ENCODE measurements at places on chromosomes 1 and 21. TPM values are rescaled to one million over a fixed set of nuclear protein-coding genes. Genes with fewer than 3 reads are reported as not detected.

- DNase-seq, result no peak
Observed at GRCh38 chr1:2962946-2963345, 58.3 kb upstream of the ACTRT2 start.

DNA sequence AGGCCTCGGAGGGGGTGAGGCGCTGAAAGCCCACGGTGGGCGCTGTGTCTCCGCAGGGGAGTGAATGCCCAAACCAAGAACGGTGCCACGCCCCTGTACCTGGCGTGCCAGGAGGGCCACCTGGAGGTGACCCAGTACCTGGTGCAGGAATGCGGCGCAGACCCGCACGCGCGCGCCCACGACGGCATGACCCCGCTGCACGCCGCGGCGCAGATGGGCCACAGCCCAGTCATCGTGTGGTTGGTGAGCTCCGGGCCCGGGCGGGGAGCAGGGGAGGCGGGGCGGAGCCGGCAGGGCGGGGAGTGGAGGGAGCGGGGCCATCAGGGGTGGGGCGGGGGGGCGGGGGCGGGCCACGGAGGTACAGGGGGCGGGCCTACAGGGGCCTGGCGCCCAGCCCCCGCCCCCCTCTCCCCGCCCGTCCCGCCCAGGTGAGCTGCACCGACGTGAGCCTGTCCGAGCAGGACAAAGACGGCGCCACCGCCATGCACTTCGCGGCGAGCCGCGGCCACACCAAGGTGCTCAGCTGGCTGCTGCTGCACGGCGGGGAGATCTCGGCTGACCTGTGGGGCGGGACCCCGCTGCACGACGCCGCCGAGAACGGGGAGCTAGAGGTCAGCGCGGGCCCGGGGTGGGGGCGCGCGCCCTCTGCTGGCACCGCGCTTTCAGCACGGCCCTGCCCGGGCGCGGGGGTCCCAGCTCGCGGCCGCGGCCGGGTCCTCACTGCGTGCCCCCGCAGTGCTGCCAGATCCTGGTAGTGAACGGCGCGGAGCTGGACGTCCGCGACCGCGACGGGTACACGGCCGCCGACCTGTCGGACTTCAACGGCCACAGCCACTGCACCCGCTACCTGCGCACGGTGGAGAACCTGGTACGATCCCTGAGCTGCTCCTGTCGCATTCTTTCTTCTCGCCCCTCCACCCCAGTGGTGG is 15.9 kb downstream of the ESPN start:
- DNase-seq, result no peak

GRCh38 chr21:25568246-25568645 is 39.0 kb downstream of the MRPL39 start:
- peak; percentile 26 for DNase-seq

GRCh38 chr21:42672699-42673458 is 19.5 kb downstream of the PDE9A start:
- DNase-seq, result no peak

DNA sequence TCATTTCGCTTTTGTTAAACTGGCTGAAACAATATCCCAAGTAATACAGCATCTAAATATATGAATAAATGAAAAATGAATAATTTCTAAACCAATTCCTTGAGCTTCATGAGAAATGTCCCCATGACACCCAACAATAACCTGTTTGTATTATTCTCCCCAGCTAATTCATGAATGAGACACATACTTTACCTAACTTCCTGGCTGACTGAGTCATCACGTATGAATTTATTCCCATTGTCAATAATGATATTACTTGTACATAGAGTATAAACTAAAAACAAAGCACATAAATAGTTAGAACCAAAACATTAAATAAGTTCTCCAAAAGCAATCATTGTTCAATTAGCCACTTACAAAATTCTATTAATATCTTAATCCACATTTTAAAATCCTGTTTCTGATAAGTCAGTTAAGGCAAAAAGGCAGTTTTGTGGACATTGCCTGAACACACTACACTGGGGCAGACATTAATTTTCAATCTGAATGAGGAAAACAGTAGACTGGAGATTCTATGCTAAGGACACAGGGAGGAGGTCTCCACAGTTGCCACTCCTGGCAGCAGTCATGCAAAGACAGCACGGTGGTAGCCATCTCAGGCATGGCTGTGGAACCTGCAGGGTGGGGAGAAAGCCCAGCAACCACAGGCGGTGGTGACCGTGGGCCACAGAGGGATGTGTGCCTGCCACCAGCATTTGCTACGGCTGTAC is 48.2 kb downstream of the SLC9C2 start:
- DNase-seq, result no peak

DNA sequence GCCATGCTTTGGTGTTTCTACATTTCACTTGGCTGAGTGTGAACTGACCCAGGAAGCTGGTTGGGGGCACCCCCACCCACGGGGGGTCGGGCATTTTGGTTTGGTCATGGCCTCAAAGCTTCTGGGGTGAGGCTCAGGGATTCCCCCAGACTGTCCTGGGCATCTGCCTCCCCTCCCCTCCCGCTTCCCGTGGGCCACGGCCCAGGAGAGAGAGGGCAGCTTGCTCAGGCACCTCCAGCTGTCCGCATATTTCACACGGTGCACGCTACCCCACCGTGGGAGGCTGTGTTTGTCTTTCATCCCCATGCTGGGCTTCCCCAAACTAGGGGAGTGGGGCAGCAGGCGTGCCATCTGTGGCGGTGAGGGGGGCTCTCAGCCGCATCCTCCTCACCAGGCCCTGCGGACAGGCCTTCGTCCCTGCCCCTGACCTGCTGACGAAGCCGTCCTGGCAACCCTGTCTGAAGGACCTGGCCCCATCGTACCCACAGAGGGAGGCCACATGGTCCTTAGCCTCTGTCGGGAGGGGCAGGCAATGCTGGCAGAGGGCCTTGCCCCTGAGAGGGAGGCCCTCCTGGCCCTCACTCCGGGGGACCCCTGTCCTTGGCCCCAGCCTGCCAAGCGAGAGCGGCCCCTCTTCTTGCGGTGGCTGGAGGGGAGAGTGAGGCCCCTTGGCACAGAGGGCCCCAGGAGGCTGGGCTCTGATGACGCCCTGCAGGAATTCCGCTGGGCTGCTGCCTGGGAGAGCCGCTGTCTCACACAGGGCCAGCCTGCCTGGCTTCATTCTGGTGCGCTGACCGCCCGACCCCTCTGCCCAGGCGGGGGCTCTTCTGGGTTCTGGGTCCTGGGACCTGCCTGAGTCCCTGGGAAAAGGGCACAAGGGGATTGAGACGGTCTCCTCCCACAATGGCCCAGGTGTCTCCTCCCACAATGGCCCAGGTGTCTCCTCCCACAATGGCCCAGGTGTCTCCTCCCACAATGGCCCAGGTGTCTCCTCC is 22.1 kb downstream of the TP73 start:
- DNase-seq, result no peak

DNA sequence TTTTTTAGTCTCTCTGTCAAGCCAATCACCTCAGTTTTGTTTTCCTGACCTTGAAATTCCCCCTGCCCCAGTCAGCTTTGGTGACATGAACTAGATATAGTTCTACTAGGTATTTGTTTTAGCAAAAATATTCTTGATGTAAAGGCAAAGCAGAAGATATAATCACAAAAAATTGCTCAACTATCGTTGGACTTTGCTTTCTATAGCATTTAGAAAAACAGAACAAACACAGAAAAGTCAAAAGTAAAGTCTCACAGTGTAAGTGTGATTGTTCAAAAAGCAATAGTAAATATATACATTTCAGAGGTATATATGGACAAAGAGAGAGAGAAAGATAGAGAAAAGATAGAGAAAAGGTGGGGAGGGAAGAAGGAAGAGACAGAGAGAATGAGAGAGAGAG is 305.9 kb downstream of the ADGRL2 start:
- DNase-seq, result no peak

- DNase-seq, result no peak
Observed at GRCh38 chr1:173057984-173058383, 7.2 kb upstream of the TNFSF18 start.

DNA sequence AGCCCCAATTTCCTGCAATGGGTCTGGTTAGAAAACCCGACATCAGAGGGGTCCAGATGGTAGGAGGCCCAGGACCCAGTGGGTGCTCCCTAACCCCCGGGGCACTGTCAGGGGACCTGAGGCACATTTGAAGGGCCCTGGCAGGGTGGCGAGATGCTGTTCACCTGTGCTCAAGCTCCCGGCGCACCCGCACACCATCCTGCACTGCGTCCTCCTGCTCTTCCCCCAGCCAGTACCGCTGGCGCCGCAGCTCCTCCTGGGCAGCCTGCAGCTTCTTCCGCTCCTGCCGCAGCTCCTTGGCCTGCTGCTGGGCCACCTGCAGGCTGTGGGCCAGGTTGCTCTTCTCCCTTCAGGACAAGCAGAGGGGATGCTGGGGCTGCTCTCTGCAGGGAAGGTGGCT is 36.0 kb downstream of the RNU1-1 start:
- no peak for DNase-seq

DNA sequence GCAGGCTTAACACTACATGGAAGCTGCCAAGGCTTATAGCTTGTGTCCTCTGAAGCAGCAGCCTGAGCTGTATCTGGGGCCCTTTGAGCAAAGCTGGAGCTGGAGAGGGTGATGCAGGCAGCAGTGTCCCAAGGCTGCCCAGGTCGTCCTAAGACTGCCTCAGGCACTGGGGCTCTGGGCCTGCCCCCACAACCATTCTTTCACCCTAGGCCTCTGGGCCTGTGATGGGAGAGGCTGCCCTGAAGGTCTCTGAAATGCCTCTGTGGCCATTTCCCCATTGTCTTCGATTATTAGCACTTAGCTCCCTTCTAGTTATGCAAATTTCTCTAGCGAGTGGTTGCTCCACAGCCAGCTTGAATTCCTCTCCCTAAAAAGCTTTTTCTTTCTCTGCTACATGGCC is 142.0 kb downstream of the LRIG2 start:
- no peak for DNase-seq

GRCh38 chr1:183198463-183198862 is 12.4 kb downstream of the LAMC2 start:
- DNase-seq, result no peak

Gene PDC
- not detected for total RNA-seq

Gene SOX13
- total RNA-seq, result 13.1 TPM

Gene S100B
- 2.8 TPM for total RNA-seq

Gene PDPN
- 16.7 TPM for total RNA-seq

Gene MIXL1
- not detected for total RNA-seq
